ENCODE measurements at places on chromosomes 3 and 15.

- DNase-seq = no peak
Measured at GRCh38 chr3:57556459-57557084, 498 bp downstream of the PDE12 start.

- DNase-seq = no peak
Measured at GRCh38 chr3:20669675-20670074, 483.7 kb upstream of the SGO1 start.

DNA sequence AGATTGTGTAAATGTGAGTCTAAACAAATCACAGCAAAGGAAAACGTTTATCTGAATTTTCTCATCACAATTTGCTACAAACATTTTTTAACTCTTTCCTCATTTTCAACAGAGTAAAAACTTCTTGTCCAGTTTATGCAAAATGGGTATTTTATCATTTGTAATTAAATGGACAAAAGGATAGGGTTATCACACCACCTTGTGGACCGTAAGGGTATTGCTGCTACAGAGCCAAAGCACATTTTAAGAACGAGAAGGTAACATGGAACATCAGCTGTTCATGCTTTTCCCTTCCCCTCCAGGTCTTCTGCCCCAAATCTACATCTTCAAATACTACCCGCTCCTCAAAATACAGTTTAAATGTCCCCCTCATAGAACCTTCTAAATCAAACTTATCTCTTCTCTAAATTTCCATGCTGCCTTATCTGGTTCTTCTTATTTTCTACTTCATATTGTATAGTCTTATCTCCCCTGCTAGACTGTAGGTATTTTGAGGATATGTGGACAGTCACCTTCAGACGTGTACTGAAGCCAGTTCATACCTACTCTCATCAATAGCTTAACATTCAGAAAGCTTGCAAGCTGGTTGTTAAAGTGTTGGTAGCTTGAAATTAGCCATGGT, 12.8 kb upstream of the SETMAR start:
- no peak for DNase-seq

DNA sequence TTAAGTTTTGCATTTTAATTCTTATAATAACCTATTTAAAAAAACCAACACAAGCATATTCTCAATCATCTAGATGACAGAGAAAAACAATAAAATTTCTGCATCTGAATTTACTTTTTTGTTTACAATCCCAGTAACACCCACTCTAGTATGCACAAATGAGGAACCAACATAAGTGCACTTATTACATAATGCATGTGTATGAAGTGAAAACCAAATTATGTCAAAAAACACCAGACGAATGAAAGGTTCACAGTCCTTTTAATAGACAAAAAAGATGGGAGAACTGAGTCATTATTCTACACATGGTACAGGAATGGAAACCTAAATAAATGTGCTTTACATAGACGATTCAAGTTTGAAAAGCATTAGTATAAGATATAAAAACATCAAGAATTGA, 91.7 kb downstream of the NR1I2 start:
- no peak for DNase-seq

GRCh38 chr3:157070678-157070999, 89.3 kb downstream of the CCNL1 start:
- DNase-seq = no peak

DNA sequence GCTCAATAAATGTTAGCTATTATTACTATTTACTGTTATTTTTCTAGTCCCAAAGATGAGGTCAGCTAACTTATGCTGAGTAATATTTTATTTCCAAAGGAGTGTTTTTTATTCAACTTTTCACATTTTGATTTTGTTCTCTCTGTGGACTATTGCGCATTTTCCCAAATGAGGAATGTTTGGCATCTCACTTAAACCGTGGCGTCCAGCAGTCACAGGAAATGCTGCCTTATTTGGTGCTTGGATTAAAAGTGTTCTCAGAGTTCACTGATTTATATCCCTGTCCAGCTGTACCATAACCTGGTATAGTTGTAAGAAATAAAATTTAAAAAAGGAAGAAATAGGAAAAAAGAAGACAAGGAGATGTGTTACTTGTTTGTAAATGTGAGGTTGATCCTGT, 166.8 kb downstream of the THSD4 start:
- DNase-seq = no peak

DNA sequence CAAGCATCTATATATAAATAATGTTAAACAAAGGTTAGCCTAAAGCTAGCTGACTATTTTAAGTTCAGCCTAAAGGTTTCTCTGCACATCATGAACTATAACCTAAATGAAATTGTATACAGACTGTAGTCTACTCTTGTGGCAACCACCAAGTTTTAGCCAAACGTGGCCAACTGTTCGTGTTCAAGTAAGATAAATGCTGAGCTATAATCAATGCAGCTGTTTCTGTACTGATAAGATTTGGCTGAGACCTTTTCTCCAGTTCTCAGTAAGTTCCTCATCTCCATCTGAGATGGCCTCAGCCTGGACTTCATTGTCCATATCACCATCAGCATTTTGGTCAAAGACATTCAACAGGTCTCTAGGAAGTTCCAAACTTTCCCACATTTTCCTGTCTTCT, 43.7 kb upstream of the IGSF10 start:
- no peak for DNase-seq

DNA sequence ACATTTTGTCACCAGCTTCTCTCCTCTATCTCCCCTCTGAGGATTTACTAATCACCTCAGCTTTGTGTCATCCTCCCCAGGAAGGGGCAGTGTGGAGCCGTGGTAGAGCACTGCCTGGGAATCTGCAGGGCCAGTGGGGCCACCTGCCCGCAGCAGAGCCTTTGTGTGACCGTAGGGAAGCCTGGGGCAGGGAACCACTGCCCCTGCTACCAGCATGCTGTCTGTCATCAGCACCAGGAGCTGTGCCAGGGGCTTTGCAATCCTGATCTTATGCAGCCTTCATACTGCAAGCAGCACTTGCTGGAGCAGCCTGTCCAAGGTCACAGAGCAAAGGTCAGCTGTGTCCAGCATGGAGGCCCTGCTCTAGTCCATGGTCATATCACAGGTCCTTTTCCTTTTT, 170.2 kb upstream of the IL12A start:
- no peak for DNase-seq

DNA sequence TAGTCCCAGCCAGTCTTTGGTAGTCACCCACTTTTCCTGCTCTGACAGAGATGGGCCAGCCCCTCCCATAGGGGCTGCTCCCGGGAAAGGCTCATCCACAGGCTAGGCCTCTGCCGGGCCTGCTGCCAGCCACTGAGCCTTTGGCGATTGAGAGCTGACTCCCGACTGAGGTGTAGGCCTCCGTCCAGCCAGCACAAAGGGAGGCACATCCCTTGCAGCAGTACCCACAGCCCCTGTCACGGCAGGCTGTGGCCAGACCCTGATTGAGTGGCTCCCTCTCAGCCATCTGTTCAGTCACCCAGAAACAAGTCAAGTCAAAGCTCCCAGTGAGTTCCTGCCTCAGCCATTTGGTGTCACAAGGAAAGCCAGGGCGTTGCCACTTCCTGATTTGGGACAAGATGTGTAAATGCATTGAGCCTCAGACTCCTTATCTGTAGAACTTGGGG, 6.2 kb upstream of the PAK6 start:
- no peak for DNase-seq

- no peak for DNase-seq
Measured at GRCh38 chr3:197955892-197956477, 4.0 kb upstream of the LMLN start.

DNA sequence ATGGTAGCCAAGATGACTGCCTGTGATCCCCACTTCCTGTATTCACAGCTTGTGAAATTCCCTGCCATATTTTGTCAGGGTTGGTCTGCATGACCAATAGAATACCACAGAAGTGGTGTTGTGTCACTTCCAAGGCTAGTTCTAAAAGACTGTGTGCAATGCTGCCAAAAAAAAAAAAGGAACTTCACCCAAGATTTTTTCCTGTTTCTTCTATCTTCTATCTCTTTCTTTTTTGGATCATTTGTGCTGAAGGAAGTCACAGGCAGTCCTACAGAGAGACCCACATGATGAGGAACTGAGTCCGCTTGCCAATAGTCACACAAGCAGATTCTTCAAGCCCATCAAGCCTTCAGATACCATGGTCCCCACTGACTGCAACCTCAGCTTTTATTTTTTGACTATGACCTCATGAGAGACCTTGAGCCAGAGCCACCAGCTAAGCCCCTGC, 18.1 kb upstream of the RAF1 start:
- DNase-seq = no peak

GRCh38 chr15:65660927-65661326, 39.2 kb downstream of the SLC24A1 start:
- no peak for DNase-seq

Data from activated CD4-positive, alpha-beta T cell treated with anti-CD3 and anti-CD28 coated beads for 4 hours (primary cell).